ENCODE measurements at places on chromosomes 11 and 22.

GRCh38 chr11:111585371-111585770 lies 16.9 kb upstream of the SIK2 start:
- peak; percentile 86 for DNase-seq

DNA sequence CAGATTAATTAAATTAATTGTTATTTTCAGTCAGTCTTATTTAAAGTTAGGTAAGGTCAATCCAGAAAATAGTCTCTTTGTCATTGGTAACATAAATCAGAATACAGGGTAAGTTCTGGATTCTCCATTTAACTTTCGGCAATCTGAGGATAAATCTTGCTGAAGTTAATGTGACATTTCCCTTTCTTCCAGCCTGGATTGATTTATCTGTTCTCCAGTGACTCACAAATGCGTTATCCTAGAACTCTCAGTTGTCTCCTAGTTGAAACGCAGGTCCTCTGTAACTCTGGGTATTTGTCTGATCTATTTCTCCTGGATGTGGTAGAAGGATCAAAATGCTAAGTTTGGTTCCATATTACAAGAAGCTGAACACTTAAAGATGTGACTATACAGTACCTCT lies 21.0 kb downstream of the OR51E1 start:
- no peak for DNase-seq

DNA sequence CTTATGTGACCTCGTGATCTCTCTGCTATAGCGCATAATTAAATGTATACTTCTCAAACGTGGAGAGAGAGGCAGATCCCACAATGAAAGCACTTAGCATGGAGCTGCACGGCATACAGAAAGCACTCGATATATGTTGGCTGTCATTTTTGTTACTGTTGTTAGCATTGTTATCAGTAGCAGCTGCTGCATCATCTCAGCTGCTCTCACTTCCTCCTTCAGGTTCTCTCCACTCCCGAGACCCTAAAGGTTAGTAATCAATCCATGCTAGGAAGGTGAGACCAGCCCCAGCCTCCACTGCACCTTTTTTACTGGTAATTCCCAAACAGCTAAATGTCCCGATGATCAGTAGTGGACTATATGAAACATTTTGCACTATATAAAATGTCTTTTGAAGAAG lies 13.4 kb upstream of the API5 start:
- no peak for DNase-seq

GRCh38 chr11:23679041-23679440 lies 817.8 kb upstream of the LUZP2 start:
- no peak for DNase-seq

DNA sequence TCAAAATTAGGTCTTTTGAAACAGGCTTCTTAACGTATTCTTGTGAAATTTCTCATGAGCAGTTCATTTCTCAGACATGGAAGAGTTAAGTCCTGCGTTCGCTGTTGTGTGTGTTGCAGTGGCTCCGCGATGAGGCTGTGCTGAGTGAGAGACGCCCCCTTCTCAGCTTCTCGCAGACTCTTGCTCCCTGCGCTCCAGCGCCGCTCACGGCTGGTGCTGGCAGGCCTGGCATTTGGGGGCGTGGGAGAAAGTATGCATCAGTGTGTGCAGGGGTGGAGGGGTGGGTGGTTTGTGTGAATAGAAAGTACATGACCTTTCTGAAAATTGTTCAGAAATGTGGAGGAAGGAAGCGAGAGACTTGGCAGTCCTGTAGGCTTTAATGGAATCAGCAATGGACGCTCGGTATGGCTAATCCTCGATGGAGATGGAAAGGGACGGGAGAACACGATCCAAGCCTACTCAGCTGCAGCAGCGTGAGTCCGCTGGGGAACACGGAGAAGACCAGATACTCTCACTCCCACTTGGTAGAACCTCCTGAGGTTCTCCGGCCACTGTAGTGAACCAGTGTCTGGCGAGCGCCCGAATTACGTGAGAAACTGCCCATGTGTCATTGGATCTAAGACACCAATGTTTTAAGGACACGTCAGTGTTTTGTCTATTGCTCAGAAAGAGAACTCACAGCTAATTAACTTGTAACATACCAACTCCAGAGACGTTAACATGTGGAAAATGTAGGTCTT lies 5.9 kb downstream of the TAB1 start:
- peak; percentile 48 for DNase-seq

DNA sequence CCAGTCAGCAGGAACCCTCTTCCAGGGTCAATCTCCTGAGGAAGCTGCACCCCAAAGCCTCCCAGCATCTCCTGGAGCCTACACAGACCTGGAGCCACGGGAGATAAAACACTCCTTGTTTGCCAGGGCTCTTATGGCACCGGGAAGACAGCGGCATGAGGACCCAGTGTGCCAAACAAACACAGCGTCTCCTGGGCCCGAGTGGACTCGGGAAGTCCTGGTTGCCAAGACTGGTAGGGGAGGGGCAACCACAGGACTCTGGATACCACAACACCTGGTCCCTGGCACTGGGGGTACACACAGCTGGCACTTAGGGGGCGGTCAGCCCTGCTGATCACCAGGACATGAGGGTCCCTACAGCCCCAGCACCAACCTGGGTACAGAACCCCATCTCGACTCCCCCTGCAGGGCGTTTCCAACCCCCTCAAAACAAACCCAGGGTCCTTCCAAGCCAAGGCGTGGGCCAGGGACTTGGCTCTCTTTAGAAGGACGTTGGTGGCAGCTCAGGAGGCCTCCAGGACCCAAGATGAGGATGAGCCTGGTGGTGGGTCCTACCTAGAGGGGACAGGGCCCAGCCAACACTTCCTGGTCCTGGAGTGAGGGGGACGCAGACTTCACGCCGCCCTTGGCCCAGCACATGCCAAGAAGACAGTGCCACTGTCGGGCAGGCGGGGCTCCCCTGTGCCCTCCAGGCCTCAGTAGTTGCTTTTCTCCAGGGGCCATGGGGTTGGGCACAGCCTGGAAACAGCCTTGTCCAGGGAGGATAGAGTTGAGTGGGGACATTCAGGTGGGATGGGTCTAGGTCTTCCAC lies 85.0 kb downstream of the CELSR1 start:
- no peak for DNase-seq

- no peak for DNase-seq
Measured at GRCh38 chr22:41057076-41057475, 35.3 kb upstream of the EP300 start.

DNA sequence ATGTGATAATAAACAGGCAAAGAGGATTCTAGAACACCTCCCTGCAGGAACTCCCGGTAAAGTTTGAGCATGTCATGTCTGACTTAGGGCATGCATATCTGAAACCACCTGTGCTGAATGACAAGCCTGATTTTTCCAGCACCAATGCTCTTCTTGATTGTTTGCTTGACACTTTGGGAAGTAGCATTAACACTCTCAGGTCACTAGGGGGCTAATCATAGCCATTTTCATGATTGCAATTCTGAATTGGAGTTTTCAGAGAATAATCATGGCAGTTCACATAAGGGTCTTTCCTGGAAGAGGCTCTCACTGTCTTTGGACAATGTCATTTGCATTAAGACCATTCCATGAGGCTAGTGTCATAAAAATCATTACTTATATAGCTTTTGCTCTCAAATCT lies 234.4 kb upstream of the MTNR1B start:
- no peak for DNase-seq

DNA sequence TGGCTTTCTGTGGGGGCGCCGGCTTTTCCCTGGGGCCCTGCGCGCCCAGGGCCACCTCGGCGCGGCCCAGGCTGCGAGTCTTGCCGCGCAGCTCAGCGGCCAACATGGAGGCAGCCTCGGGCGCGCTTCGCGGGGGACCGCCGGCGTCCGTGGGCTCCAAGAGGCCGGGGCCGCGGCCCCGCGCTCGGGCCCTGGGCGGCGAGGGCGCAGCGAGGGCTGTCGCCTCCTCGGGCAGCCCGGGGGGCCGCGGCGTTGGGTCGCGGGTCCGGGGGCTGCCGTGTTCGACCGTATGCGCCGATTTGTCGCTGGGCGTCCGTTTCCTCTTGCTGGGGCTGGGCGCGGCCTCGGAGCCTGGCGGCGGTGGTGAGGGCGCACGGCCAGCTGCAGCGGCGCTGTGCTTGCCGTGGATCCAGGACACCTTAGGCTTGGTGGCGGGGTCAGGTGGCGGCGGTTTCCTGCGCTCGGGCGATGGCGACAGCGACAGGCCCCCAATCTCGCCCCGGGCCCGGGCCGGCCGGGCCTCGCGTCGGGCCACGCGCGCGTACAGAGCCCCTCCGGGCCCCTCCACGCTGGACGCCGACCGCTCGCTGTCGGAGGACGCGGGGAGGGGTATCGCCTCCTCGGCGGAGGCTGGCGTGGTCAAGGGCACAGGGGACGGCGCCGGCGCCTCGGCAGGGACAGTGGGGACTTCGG lies 11.9 kb downstream of the SCARF2 start:
- no peak for DNase-seq

DNA sequence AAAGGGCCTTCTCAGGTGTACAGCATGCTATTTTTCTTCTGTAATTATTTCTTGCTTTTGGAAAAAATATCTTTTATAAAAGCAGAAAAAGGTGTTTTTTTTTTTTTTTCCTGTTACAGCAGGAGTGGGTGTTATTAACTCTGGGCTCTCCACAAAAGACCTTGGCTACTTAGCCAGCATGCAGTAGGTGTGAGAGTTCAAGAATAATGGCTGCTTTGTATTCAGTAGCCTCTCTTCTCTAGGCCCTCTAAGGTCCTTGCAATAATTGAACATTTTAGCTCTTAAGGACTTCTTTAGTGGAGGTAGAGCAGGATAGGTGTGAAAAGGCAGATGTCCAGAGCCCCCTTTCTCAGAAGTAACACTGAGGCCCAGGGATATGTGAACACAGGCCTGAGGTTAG lies 3.4 kb downstream of the ELF5 start:
- DNase-seq = no peak

- DNase-seq = peak; percentile 93
Measured at GRCh38 chr11:78419327-78419726, 1.7 kb upstream of the GAB2 start.
